ENCODE measurements at places on chromosomes 5 and 9. TPM values are rescaled to one million over a fixed set of nuclear protein-coding genes. Genes with fewer than 3 reads are reported as not detected.

- peaks cover 17% of the 10 kb centered on the region for H3K4me1 ChIP-seq
- peak; percentile 19 for DNase-seq
These were observed 99.2 kb upstream of the BOD1 start for GRCh38 chr5:173715607-173716006.

- peaks cover 1% of the 10 kb centered on the region for H3K27me3 ChIP-seq
- no peak for DNase-seq
- no peaks in the 10 kb centered on the region for H3K36me3 ChIP-seq
- H3K27ac ChIP-seq, result no peak overlapping the region
- no peaks in the 10 kb centered on the region for H3K4me1 ChIP-seq
These were observed 153.5 kb upstream of the IQGAP2 start for GRCh38 chr5:76249621-76250020.

- DNase-seq, result no peak
- H3K4me3 ChIP-seq, result no peak overlapping the region
- no peaks in the 10 kb centered on the region for H3K36me3 ChIP-seq
- H3K4me1 ChIP-seq, result no peaks in the 10 kb centered on the region
These were observed 1.5 kb downstream of the JAKMIP2 start for GRCh38 chr5:147780924-147781573.

- DNase-seq, result peak; percentile 84
- no peaks in the 10 kb centered on the region for H3K36me3 ChIP-seq
- no peaks in the 10 kb centered on the region for H3K27me3 ChIP-seq
- peaks cover 41% of the 10 kb centered on the region for H3K4me1 ChIP-seq
These were observed at the start of gene FER for GRCh38 chr5:108747774-108748400. FER (plus strand) TSS chr5:108747897; CDS start chr5:108798183, 50,286 bp downstream.

DNA sequence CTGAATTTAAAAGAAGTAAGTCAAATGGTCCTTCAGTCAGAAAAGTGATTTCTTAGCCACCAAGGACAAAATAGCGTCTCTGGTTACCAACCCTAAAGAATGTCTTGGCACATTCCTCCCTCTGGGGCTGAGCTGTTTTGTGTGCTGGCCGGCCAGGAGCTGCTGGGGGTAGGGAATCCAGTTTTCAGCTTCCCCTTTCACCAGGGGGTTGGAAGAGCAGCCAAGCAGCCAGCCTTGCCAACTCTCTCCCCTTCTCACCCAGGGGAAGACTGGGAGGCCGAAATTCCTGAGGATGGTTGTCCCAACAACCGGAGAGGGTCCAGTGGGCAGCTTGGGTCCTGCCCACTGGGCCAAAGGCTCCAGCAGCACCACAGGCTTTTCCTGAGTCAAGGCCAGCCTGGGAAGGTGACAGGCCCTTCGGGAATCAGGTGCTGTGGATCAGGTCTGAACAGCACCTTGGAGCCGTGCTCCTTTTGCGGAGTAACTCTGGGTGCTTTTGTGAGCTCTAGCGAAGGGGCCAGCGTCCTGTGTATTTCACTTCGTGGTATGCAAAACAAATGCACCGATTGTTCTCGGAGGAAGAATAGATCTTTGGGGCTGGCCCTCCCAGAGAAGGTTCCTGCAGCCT, 4.2 kb downstream of the WWC1 start:
- H3K4me3 ChIP-seq, result no peak overlapping the region
- no peaks in the 10 kb centered on the region for H3K4me1 ChIP-seq
- no peak overlapping the region for H3K27ac ChIP-seq
- no peaks in the 10 kb centered on the region for H3K27me3 ChIP-seq

DNA sequence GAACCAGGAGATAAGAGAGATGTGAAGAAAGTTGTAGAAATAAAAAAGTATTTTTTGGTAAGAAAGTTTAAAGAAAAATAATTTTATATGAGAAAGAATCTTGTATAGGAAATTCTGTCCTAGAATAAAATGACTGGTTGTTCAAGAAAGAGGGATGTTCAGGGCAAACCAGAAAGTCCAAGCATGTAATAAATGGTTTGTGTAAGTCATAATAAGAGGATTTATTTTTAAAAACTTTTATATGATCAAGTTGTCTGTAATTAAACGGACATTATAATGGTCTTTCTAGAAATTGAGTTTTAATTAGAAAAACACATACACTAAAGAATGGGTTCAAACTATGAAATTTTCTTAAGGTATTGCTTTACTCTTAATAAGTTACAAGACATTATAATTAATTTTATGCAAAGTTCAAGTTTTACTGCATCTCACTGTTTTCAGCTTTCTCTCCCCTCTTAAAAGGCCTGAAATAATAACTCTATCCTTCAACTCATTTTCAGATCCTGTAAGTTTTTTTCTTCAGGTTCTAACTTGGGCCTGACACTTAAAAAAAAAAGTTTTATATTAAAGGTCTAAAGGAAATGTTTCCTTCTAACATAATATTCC, 56.1 kb upstream of the ZNF300 start:
- no peaks in the 10 kb centered on the region for H3K27me3 ChIP-seq
- H3K4me1 ChIP-seq, result no peaks in the 10 kb centered on the region
- no peak overlapping the region for H3K4me3 ChIP-seq
- H3K27ac ChIP-seq, result no peak overlapping the region
- no peak for DNase-seq
- no peaks in the 10 kb centered on the region for H3K36me3 ChIP-seq

DNA sequence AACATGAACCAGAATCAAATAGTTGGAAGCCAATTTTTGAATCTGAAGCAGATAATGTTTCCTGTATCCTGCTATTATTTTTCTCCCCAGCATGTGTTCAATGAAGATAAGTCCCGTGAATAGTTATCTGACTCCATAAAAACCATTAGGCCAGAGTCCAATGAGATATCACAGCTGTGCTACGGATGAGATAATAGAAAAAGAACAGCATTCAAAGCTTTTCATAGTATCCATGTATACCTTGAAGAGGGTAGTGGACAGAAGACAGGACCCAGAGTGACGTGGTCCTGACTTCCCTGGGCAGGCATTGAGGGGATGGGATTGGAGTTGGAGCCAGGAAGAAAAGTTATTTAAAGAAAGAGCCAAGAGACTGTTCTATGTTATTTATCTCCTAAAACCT, 50.7 kb upstream of the C6 start:
- H3K36me3 ChIP-seq, result no peaks in the 10 kb centered on the region
- H3K27me3 ChIP-seq, result peaks cover 7% of the 10 kb centered on the region
- H3K4me3 ChIP-seq, result no peak overlapping the region
- DNase-seq, result no peak
- no peaks in the 10 kb centered on the region for H3K4me1 ChIP-seq

DNA sequence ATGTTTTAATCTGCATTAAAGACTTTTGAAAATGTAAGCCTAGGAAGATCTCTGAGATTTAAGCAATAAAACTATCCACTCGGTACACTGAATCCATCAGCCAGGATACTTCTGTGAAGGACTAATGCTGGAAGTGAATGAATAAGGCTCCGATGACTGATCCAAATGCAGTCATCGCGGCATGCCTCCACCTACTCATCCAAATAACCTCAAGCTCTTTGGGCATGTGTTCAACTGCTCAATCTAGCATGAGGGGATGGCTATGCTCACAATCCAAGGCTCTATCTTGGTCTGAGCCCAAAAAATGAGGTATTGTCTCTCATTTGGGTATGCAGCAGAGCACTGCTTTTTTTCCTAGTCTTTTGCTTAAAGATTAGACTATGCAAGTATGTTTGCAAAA, 19.2 kb downstream of the MARCHF3 start:
- no peaks in the 10 kb centered on the region for H3K27me3 ChIP-seq
- H3K4me3 ChIP-seq, result peak overlapping the region; percentile 6
- peak; percentile 98 for DNase-seq
- H3K36me3 ChIP-seq, result no peaks in the 10 kb centered on the region
- H3K27ac ChIP-seq, result peak overlapping the region; percentile 65

ARHGEF39 gene
- total RNA-seq, result 2.1 TPM

CTXN3 gene
- total RNA-seq, result not detected

PCDHA10 gene
- 0.11 TPM for total RNA-seq

HINT1 gene
- total RNA-seq, result 184 TPM

PCDHB7 gene
- total RNA-seq, result 0.89 TPM

ZNF618 gene
- total RNA-seq, result 2.3 TPM

CCNI2 gene
- total RNA-seq, result not detected

WDR31 gene
- 0.97 TPM for total RNA-seq
